Vagina (tissue), 2 donors: ENCODE measurements at places on chromosomes 2 and 18. TPM values are rescaled to one million over a fixed set of nuclear protein-coding genes. Genes with fewer than 3 reads are reported as not detected.
A peak's percentile ranks its signal among the peaks of the same experiment; 100 is the strongest.

DNA sequence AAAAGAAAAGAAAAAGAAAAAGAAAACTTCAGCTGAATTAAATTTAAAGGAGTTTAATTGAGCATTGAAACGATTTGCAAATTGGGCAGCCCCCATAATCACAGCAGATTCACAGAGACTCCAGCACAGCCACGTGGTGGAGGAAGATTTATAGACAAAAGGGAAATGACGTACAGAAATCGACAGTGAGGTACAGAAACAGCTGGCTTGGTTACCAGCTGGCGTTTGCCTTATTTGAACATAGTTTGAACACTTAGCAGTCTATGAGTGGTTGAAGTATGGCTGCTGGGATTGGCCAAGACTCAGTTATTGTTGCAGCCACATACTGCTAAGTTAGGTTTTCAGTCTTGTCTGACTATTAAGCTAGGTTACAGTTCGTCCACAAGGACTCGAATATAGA lies 312.2 kb upstream of the SLC14A2 start:
- DNase-seq: no peak

DNA sequence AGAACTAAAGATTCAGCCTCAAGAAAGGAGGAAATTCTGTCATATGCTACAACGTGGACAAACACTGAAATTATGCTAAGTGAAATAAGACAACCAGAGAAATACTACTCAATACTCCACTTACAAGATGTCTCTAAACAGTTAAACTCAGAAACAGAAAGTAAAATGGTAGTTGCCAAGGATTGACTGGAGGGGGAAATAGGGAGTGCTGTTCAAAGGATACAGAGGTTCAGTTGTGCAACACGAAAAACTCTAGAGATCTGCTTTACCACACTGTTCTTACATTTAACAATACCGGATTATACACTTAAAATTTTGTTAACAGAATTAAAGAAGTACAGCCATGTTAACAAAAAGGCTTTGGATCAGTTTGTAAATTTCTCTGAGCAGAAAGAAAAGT lies 39.8 kb upstream of the C2orf15 start:
- no peak for DNase-seq

DNA sequence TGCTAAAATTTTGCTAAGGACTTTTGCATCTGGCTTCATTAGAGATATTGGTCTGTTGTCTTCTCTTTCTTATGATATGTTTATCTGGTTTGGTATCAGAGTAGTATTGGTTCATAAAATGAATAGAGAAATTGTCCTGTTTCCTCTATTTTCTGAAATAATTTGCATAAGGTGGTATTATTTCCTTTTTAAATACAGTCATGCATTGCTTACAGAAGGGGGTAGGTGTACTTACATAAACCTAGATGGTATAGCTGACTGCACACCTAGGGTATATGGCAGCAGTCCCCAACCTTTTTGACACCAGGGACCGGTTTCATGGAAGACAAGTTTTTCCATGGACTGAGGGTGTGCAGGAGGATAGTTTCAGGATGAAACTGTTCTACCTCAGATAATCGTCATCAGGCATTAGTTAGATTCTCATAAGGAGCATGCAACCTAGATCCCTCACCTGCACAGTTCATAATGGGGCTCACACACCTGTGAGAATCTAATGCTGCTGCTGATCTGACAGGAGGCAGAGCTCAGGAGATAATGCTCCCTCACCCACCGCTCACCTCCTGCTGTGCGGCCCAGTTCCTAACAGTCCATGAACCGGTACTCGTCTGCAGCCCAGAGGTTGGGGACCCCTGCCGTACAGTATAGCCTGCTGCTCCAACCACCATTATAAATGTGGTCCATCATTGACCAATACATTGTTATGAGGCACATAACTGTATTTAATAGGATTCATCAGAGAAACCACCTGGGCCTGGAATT lies 189.2 kb downstream of the FAM210A start:
- DNase-seq: peak; percentile 80

GRCh38 chr2:106749823-106750222 lies 136.1 kb downstream of the ST6GAL2 start:
- no peak for DNase-seq

- DNase-seq: peak; percentile 83
These were observed 35.5 kb upstream of the PTMA start for GRCh38 chr2:231672617-231673347.

- DNase-seq: no peak
These were observed 162.1 kb upstream of the TTC39C start for GRCh38 chr18:23852236-23853045.

DNA sequence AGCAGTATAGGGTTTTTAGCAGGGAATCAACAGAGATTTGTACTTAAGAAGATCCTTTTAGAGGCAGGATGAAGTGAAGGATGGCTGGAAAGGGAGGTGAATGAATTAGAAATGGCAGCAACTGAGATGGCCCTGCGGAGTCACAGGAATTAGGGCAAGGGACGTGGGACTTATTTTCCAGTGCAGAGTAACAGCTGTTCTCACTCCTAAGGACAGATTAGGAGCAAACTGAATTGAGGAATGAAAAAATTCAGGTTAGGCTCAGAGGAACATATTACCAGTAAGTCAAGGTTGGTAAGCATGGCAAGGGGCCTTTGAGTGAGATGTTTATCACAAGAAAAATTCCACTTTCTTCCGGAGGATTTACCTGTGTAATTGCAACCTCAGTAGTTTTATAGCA lies 34.4 kb downstream of the COL4A3 start:
- no peak for DNase-seq

LYPD6B gene
- total RNA-seq: 10.1 TPM

G6PC2 gene
- total RNA-seq: not detected

PLA2R1 gene
- 24.3 TPM for total RNA-seq

GKN1 gene
- total RNA-seq: not detected

CNGA3 gene
- not detected for total RNA-seq
